MM.1S (cell line): ENCODE measurements at places on chromosomes 5 and 9.

- DNase-seq, result no peak
Observed at GRCh38 chr5:140185409-140185808, 10.4 kb downstream of the CYSTM1 start.

DNA sequence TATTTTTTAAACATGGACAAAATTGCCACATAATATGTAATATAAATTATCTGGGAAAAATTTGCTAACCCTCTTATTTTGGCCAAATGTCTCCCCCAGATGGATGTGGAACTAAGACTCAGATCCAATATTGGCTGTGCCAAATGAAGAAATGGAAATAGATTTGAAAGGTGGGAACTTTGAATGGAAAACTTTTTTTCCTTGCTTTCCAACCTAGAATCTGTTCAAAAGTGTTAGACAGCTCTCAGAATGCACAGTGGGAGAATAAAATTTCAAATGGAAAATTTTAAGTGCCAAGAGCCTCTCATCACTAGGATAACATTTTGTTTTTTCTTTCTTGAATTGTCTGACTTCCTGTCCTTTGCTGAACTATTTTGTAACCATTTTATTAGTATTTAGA lies 142.6 kb upstream of the GAS1 start:
- no peak for DNase-seq

GRCh38 chr9:85666086-85666485 lies 75.7 kb downstream of the AGTPBP1 start:
- no peak for DNase-seq

GRCh38 chr5:313265-313664 lies 8.2 kb upstream of the AHRR start:
- no peak for DNase-seq

DNA sequence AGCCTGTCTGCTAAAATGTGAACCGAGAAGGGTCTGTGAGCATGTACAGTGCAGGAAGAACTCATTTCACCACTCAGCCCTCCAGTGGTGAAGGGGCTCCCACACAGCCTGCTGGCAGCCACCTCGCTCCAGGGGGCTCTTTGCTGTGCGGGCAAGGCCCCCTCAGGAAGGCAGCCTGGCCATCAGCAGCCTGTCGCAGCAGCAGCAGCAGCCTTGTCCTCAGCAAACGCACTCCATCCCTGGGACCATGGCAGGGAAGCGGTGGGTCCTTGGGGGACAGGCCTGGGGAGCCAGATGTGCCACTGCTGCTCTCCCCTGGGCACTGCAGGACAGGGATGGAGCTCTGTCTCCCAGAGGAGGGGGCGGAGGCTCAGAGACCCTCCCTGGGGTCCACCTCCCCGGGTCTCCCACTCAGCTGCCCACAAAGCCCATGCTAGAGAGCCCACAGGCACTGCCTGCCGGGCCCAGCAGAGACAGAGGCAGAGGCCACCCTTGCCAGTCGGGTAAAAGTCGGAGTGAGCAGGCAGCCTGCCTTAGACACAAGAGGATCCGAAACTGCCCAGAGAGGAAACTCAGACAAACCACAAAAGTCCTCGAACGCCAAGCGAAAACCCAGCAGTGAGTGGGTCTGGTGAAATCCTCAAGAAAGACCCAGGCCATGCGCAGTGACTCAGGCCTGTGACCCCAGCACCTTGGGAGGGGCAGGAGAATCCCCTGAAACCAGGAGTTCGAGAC lies 8.0 kb downstream of the BRD3 start:
- peak; percentile 90 for DNase-seq

DNA sequence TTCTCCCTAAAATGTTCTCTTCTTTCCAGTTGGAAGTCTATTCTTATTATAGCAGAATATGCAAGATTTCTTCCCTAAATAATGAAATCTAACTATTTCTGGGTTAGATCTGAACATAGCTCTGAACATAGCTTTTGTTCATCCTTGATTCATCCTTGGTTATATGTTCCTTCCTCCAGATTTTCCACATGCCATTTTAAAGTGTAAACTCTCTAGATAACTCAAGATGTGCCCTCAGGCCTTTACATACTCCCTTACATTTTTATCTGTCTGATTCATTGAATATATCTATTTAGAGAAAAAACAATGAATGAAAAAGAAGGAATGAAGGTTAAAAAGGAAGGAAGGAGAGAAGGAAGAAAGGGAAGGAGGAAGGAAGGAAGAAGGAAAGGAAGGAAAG lies 100.9 kb downstream of the FBXO38 start:
- no peak for DNase-seq

DNA sequence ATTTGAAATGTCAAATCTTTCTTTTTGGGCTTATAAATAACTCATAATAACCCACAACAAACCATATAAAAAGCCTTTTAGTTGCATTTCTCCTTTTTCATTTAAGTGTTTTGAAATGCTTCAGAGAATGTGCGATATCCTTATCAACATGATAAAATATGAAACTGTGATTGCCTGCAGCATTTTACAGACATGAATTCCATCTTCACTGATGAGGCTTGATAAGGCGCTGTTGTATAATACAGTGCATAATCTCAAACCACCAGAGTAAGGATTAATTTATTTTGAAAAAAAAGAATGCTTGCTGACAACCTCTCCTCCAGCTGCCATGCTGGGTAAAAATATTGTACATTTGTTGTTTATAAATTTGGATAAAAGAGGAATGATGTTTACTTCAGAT lies 216.8 kb downstream of the PBX3 start:
- no peak for DNase-seq

DNA sequence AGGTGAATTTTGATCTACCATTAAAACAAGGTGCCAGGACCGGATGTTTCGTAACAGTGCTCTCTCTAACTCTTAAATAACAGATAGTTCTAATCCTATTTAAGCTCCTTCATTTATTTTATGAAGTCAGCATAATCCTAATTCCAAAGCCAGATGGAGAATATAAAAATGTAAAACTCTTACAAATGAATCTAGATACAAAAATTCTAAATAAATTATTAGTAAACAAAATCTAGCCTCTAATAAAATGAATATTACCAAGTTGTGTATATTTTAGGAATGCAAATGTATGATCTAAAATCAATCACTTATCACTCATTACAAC lies 32.4 kb upstream of the IL33 start:
- no peak for DNase-seq
